ENCODE measurements at places on chromosomes 11 and 22.

GRCh38 chr11:121961321-121961801, 154.7 kb downstream of the BLID start:
- no peak for DNase-seq

- no peak for DNase-seq
Measured at GRCh38 chr11:19474954-19475721, 234.4 kb upstream of the E2F8 start.

DNA sequence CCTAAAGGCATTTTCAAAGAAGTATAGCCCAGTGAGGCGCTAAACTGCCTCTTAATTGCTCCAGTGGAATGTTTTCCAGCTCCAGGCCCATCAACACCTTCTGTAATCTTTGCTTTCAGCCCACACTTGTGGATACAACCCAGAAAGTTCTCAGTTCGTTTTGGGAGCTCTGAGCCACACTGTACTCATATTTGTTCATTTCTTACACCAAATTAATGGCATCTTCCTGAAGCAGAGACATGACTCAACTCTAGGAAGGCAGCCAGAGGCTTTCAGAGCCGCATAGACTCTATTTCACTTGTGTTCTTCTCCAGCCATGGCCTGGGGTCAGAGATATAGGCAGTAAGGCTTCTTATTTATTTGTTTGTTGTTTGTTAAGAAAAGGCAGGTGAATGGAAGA, 175.5 kb upstream of the NCAM1 start:
- no peak for DNase-seq

- DNase-seq = no peak
Measured at GRCh38 chr11:72535194-72535547, 100.8 kb upstream of the CLPB start.

DNA sequence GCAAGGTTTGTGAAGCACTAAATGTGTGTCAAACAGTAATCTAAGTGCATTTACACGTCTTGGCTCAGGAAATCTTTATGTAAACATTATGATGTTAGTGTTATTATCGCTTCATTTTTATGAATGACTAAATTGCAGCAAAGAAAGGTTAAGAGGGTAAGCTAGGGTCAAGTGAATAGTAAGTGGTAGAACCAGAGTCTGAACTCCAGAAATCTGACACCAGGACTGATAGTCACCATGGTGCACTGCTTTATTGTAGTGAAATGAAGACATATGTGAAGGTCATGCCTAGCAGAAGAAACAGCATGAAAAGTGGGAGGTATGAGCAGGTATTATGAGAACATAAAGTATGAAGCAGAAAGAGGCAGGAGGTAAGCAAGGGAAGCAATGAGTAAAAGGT, 368.7 kb upstream of the TENM4 start:
- no peak for DNase-seq

- peak; percentile 19 for DNase-seq
Measured at GRCh38 chr11:9264316-9265210, 587 bp downstream of the DENND5A start.

DNA sequence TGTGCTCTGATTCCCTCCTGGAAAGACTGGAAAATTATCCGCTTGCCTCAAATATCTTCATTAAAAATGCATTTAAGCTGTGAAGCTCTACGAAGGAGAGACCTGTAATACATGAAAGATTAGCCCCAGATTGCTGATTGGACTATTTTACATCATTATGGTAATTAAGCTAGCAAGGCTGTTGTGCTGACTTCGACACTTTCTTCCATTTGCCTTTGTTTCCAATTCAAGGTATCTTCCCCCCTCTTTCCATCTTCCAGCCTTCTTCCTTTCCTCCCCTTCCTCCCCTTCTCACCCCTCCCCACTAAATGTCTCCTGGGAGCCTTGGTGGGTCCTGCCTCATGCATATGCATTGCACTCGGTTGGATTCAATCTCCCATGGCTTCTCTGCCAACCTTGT, 710.8 kb downstream of the OPCML start:
- no peak for DNase-seq

DNA sequence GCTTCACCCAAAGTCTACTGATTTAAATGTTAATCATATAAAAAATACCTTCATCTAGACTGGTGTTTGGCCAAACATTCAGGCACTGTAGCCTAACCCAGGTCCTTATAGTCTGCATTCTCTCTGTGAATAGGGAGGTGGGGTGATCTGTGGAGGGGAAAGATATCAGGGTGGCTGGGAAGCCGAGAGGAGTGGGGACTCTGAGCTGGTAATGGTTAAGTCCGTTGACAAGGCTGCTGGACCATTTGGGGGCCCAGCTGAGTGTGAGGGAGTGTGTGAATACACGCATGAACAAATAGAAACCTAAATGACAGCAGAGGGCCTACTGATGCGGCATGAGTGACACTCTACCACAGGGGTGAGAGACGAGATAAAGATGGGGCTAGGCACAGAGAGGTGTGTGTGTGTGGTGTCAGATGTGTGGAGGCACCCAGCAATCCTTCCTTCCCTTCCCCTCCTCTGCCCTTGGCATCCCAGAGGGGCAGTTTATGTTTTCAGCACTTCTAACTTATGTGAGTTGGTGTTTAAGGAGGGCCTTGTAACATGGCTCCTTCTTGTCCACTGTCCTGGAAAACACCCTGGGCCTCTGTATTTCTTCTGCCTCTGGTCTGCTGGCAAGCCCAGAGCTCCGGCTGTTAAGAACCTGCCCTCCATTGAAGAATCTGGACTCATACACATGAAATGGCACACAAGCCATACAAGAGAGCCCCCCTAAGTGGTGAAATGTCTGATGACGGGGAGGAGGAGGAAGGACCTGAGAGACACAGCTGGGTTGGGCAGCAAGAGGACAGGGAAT, 249.1 kb upstream of the TBCEL start:
- no peak for DNase-seq

DNA sequence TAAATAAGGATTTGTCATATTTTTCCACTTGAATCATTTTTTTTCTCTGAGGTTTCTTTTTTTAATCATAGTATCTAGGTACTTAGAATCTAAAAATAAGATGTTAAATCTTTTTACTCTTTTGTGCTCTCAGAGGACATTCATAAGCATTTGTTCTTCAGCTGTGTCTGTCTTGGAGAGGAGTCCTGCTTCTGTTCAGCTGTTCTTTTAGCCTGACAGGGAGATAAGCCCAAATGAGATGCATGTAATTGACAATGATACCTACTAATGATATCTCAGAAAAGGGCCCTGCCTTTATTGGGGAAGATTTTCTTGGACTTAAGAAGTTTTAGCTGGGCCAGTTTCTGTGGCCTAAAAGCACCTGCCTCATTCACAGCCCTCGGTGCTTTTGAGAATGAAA, 156.9 kb downstream of the NCAM1 start:
- DNase-seq = no peak

DNA sequence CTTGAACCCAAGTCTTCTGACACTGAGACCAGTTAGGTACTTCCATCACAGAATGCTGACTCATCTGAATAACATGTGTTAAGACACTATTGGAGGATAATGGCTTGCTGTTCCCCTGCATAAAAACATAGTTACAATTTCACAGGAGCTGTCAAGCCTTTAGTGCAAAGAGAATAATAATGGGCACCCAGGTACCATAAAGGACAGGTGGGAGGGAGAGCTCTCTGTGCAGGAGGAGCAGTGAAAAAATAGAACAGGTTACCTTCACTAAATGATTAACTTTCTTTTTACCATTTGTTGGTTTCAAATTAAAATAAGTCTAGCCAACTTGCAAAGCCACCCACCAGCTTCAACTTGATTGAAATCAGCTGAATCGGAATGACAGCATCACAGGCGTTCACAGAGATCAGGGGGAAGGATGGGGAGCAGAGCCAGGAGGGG, 173.2 kb downstream of the DSCAML1 start:
- no peak for DNase-seq

DNA sequence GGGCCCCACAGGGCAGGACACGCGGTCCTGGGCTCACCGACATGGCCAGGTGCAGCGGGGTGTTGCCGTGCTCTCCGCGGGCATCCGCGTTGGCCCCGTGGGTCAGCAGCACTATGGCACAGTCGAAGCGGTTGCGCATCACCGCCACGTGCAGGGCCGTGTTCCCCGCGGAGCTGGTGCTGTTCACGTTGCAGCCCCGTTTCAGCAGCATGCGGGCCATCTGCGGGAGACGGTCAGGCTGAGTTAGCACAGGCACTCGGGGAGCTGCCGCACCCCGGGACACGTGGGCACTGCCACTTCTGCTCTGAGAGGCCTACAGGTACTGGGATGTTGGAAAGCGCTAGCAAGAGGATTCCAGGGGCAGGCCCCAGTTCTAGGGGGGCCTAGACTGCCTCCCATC, 22.3 kb upstream of the BAIAP2L2 start:
- DNase-seq = no peak

DNA sequence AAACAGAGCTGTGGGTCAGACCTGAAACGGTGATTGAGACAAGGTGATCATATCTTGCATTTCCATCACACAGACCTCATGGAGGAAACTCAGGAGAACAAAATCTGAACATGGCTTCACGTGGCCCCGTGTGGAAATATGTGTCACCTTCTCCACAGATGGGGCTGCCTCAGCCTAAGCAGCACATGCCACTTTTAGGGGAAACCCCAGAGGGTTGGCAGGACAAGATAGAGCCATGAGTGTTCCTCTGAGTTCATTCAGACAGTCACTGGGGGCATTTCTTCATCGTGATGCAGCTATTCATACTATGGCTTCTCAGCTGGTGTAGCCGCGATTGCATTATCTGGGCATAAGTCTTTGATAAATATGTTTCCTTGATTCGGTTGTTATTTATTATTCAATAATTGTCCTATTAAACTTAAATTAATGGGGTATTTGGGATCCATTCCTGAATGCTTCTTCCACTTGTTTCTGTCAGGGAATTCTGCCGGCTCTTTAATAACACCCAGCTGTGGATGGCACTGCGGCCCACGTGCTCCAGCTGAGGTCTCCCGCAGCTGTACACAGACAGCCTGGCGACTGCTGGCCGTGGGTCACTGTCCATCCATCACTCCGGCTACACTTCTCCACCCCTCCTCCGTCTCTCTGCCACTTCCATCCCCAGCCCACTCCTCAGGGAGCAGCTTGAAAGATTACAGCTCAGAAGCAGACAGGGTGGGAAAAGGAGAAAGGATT, 485.1 kb downstream of the OPCML start:
- DNase-seq = no peak

DNA sequence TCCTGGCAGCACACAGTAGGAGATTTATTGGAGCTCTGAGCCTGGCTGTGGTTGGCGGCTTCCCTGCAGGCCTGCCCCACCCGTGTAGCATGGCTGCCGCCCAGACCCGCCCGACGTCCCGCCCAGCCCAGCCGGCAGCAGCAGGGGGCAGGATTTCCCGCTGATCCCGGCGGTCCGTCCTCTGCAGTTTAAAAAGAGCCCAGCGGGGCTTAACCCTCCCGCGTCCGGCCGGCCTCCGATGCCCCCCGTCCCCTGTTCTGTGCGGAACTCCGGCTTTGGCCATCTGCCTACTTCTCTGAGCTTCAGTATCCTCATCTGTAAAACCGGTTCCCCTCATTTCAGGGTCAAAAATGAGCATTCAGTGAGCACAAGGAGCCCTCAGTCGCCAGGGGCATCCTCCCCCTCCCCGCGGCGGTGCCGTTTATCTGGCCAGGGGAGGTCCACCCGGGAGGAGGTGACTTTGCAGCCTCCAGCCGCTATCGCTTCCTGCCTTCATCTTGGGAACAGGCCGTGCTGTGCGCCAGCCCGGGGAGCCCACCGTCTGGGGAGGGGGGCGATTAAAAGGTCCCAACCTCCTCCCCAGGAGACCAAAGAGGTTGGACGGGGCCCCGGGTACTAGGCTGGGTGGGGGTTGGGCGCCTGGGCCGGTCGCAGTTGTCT, at the start of gene GAS2L1:
Gene GAS2L1 (plus strand): TSS at position 476 of the 660 bp plus-strand sequence. CDS start 1,456 bp downstream, outside the sequence.
- peak; percentile 64 for DNase-seq

DNA sequence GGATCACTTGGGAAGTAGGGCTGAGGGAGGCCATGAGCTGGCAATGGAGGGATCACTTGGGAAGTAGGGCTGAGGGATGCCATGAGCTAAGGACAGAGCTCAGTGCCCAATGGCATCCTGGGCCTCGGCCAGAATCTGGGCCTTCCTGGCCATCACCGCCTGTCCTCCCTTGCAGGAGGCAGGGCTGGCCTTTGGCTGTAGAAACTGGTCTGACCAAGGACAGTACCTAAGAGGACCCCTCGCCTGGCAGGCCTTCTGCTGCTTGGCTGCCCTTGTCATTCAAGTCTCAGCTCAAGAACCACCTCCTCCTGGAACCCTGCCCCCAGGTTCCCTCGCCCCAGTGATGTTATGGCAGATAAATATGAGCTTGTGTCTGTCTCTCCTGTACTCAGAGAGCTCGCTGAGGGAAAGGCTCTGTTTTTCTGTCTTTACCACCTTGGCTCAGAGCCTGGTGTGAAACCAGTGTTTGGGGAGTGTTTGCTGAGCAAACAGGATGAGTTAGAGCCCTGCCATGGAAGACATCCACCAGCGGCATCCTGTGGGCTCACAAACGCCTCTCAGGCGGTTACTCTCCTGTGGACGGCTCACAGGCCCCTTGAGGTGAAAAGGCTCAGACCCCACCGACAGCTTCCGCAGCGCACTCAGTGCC, 19.3 kb upstream of the RASL10A start:
- DNase-seq = no peak

GRCh38 chr11:75574698-75575602, 12.9 kb downstream of the SERPINH1 start:
- DNase-seq = no peak

- DNase-seq = no peak
Measured at GRCh38 chr11:13595166-13595565, 73.3 kb upstream of the FAR1 start.

DNA sequence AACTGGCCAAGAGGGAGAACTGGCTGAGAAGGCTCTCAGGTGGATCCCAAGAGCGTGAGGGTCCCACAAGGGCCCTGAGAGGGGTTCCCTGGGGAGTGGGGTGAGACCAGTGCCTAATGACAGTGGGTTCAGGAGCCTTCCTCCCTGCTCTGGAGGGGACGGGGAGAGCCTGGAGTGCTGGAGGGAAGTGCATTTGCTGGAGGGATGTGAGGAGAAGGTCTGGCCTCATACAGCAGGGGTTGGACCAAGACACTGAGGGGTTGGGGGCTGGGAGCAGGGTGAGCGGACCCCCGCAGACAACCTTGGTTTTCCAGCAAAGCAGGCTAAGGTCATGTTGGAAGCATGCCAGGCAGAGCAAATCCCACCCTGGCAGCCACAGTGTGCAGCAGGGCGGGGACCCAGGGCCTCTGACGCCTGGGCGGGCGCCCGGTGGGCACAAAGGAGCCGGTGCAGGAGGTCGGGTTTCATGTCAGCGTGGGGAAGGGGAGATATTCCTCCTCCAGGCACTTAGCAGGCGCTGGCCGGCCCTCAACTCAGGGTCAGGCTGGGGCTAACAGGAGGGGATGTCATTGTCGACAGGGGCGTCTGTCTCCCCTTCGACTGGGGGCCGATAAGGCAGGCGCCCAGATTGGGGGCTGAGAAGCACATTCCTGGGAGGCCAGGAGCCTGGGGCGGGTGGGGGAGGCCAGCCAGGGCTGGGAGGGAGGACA, 3.1 kb upstream of the DERL3 start:
- no peak for DNase-seq

GRCh38 chr11:112354364-112354763, 93.7 kb upstream of the PLET1 start:
- no peak for DNase-seq

DNA sequence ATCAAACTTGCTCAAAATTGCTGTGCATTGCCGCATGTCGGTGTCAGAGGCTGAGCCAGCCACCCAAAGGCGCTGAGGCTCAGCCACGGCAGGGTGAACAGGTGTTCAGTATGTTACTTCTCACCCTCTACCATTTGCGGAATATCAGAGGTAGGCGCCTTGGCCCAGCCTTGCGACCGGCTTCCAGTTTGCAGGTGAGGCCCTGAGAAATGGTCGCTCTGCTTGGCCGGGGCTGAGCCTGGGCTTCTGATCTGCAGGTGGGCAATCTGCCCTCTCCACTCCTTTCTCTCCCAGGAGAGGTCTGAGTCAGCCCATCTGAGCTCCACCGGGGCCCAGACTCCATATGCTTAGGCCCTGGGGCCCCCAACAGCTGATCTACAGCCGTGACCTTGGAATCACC, 71.0 kb downstream of the RPS6KA4 start:
- DNase-seq = no peak
